ENCODE measurements at places on chromosomes 4 and X.

GRCh38 chr4:45453258-45453853, 670.5 kb downstream of the GABRG1 start:
- no peak for DNase-seq

DNA sequence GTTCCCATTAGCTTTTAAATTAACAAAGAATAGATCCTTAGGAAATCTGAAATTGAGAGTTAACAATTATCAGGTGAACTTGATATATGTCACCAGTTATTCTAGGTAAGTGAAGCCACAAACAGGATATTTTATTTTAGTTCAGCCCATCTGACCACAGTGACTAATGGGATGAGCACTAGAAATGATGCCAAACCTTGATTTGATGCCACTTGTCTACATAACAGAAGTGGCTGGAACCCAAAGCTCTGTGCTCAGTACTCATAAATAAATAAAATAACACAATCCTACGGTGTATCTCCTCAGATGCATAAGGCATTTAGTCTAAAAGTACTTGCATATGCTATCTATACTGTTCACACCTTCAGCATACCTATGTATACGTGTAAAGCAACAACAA, 12.2 kb downstream of the SLITRK4 start:
- DNase-seq: no peak

DNA sequence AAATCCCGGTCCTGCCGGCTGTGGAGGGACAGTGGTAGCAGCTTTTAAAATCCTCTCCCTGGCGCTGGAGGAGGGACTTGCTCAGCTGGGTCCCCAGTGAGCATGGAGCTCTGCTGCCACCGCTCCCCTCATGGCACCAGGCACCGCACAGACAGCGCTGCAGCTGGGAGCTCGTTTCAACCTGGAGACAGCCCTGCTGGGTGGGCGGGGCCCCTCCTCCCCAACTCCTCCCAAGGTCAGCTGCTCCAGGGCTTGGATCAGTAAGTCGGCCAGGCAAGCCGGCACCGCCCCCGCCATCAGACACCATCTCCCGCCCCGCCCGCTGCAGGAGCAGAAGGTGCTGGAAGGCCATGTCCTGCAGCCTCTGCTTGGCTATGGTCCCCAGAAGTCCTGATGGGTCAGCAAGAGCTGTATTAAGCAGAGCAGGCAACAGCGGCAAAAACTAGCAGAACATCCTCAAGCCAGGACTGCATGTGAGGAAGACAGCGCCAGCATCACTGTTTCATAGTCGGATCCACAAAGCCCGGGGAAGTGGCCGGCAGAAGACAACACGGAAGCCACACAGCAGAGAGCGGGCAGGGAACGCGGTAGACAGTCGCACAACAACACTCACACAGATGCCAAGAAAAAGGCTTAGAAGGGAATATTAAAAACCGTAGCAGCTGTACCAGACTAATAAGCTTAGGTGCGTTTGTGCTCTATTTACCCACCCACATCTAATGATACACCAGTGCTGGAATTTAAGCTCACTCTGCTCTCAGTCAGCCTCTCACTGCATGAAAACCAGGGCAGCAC, 16.2 kb downstream of the ZFYVE28 start:
- no peak for DNase-seq

GRCh38 chr4:68288393-68288740, 42.9 kb upstream of the TMPRSS11B start:
- DNase-seq: no peak

DNA sequence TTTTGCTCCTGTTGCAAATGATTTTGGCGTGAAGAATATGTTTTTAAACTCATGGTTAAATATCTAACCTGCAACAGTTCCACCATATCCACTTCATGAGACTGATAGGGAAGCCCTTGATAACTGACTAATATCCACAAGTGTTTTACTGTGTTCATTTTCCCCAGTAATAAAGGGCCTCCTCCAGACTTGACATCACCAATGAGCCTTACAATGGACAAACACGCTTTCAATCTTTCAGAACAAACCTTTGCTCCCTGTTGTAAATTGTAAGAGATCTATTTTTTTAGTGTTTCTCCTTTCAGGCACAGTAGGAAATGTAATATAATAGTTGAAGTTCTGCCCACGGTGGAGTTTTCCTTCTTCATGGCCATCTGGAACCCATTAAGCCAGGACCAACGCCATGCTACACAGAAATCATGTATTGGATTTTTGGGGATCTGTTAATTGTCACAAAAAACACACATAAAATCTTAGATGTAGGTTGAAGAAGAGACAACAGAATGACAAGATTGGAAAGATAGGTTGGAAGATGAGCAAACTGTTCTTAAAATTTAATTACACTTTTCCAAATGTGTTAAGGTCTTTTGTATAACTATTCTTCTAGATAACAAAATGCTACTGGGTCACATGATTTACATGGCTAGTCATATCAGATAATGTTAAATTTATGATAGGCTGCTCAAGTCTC, 1030.1 kb downstream of the FSTL5 start:
- DNase-seq: no peak

DNA sequence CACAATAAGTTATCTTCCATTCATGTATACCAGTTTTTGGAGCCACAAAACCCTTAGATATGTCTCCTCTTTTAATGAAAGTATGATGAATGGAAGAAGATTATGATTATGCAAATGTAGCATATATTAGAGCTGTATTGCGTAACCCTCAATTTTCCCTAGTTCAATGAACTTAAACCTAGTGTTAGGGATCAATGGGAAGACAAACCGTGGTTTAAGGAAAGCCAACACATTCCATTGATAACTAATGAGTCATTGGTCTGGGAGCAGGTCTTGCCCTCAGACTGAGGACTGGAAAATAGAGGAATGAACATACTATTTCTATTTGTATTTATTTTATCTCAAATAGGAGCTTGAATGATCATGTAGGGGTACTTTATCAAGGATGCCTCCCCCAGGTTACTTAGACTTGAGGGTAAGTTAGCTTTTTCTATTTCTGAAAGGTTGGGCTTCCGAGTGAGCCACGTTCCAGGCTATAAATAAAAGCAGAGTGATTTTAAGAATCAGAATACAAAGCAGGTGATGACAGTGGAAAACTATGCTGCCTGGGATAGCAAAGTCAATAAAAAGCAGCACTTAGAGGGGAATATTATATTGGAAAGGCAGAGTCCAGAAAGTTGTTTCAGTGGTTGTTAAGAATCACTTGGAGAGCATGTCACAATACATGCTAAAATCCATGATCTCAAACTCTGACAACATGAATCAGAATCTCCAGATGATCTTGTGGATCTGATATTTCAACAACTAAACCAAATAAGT, 356.0 kb downstream of the ADAM29 start:
- DNase-seq: no peak

DNA sequence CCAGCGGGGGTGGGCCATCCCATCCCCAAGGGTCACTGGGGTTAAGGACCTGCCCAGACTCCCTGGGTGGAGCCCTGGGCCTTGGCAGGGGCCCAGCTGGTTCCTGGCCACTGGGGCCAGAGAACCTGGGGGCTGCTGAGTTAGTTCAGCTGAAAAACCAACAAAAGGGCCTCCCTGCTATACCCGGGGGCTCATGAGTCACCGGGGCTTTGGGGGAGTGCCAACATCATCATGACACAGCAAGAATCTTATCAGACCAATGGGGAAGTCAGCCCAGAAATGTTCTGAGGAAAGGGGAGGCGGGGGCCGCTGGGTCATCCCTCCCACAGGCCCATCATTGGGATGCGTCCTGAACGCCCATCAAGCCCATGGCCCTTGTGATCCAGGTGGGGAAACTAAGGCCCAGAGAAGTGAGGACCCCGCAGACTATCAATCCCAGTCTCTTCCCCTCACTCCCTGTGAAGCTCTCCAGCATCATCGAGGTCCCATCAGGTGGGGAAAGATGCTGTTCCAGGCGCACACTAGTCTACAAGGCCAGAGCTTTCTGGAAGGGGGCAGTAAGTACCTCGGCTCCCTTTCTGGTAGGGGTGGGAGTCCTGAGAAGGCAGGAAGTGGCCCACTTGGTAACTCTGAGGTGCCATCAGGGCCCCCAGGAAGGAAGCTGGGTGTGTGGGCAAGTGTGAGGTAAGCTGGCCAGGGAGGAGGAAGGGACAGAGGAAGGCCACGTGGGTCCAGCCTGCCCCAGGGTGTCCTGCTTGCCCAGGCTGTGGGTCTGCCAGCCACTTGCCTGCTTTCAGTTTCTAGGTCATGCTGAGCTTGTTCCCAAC, 4.5 kb downstream of the G6PD start:
- no peak for DNase-seq

DNA sequence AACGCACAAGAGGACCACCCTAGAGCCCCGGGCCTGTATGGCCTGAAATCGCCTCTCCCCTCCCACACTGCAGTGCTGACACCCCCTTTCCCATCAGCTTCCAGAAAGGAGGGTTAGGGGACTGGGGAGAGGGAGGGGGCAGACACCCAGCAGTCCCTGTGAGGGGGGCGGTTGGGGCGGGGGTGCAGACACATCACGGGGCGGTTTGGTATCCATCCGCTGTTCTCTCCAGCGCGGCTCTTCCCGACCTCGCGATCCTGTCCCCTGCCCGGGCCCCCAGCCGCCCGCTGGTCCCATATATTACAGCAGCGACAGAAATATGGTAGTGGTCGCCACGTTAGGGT, 404 bp upstream of the GPRASP2 start:
- no peak for DNase-seq

- no peak for DNase-seq
Measured at GRCh38 chr4:11782859-11783258, 354.2 kb upstream of the HS3ST1 start.

GRCh38 chr4:98638661-98639060, 19.8 kb downstream of the TSPAN5 start:
- DNase-seq: no peak

DNA sequence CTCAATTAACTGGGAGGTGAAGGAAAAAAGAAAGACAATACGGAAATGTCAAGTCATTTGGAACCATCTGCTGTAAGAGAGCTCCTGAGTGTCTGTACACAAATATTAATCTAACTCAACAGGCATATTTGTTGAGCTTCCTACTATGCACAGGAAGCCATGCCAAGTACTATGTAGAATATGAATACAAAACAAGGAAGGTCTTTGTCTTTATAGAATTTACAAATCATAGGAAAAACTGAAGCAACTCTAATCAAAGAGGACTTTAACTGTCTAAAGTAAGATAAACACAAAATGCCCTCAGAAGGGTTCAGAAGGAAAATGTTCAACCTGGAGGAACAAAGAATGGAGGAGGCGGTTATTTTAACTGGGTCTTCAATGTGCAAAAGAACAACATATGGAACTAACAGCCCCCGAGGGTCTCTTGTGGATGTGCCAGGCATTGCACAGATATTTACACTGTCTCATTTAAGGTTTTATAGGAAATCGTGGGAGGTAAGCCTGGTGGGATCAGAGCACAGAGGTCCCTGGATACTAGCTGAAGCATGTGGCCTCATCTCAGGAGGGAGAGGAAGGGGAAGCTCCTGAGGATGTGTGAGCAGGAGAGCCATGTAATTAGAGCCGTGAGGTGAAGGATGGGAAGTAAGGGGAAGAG, 5.8 kb downstream of the FAM114A1 start:
- no peak for DNase-seq

- no peak for DNase-seq
Measured at GRCh38 chrX:10602646-10603045, 17.7 kb downstream of the MID1 start.

GRCh38 chr4:88378691-88379559, at the start of gene HERC6:
Gene HERC6, plus strand, starts transcription at chr4:88378852. Its CDS starts 70 bp downstream, at chr4:88378922.
- peak; percentile 60 for DNase-seq

- DNase-seq: no peak
Measured at GRCh38 chr4:150318971-150319370, 240.7 kb downstream of the DCLK2 start.

DNA sequence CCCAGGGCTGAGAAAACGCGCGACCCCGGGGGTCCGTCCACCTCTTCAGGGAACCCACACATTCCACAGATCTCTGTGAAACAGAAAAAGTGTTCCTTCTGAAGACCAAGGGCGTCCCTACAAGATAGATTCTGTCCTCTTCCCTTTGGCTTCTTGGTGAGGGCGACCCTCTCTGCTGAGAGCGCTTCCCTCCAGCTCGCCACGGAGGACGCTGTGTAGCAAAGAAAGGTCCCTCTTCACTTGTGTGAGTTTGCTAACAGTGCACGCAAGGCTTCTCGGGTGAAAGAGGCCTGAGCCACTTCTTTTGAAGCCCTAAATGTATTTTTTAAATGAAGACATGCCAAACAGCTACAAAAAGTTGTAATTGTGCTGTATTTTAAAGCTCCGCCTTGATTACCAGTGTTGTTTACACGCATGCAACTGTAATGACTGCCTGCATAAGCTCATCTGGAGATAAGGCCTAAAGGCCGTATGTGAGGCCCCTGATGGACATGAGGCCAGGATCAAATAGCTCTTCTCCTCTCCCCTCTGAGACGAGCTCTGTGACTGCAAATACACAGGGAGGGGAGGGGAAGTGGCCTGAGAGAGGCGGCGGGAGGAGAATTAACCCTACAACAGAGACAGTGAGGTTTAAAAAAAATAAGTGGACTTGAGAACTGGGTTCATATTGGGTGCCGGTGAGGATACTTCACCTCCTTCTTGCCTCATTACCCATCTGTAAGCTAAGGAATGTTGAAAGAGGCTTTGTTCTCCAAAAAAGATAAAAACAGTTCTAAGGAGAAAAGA, 95.5 kb downstream of the SOWAHB start:
- DNase-seq: no peak

DNA sequence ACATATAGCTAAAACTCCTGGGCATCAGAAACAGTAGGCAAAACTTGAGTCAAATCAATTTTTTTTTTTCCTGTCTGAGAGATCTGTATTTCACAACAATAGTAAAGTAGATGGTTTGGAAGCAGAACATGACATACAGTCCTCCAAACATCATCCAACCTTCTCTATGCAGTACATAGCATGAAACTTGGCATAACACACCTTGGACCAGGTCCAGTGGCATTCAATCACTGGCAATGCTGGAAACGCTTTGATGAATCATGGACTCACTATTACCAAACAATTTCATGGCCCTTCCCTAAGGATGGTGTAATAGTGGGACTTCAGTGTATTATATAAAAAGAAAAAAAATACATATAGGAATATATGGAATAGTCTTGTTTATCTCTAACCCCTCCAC, 154.6 kb downstream of the FMR1NB start:
- DNase-seq: no peak

DNA sequence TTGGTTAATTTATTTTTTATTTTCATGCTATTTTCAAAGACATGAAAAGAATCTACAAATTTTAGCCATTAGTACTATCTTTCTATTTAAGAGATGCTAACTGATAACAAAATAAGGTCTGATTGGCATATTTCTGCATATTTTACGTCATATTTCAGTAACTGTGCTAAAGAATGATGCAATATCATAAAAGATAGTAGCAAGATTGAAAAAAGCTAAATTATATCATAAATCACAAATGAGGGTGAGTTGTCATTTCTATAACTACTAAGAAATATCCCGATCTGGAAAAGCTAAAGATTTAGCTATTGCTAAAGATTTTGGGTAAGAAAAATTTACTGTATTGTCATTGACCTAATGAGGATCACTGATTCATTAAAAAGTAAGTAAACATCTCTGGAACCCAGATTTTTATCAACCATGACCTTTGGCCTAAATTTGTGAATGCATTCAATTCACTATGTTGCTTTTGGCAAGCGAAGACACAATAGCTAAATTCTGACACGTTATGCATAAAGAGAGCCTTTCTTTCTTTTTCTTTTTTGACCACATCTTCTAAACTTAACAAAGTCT, 103.6 kb downstream of the HPGD start:
- DNase-seq: no peak

Measured in stimulated activated naive CD4-positive, alpha-beta T cell (primary cell).